Stimulated activated CD4-positive, alpha-beta T cell treated with anti-CD3 and anti-CD28 coated beads, Interleukin-4, amount 100 ng/mL, for 1 hour (primary cell): ENCODE measurements at places on chromosomes 7 and 10.

DNA sequence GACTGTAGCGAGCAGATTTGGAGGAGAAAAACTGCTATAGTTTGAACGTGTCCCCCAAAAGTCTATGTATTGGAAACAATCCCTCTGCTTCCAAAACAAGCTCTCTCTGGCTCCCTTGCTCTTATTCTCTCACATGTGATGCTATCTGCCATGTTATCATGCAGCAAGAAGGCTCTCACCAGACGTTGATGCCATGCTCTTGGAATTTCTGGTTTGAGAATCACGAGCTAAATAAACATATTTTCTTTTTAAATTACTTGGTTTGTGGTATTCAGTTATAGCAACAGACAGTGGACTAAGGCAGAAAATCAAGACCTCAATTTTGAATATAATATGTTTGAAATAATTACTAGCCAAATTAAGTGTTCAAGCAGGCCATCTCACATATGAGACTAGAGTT, 17.5 kb upstream of the GNAT3 start:
- DNase-seq, result no peak

- DNase-seq, result no peak
These were observed 47.4 kb downstream of the SGMS1 start for GRCh38 chr10:50576245-50576815.

GRCh38 chr7:106999023-106999422, 45.5 kb upstream of the PRKAR2B start:
- no peak for DNase-seq

DNA sequence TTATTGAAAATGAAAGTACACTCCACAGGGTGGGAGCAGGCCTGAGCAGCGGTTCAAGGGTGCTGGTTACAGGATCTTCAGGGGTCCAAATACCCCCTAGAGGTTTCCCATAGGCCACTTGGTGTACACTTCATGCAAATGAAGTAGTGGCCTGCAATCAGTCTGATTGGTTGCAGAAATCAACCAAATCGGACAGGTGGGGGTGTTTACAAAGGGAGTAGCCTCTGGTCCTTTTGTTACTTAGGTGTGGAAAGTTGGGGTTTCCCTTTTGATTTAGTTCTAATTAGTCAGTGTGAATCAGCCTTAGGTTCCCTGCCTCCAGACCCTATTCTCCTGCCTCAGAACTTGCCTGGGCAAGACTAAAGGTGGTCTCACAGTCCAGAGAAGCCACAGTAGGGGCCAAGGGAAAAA, 49.6 kb downstream of the SYPL1 start:
- no peak for DNase-seq

GRCh38 chr10:28425422-28425821, 107.5 kb upstream of the WAC start:
- DNase-seq, result no peak

GRCh38 chr7:50648076-50648475, 82.9 kb upstream of the DDC start:
- no peak for DNase-seq
